Stimulated activated memory B cell treated with anti-CD40 and anti-IgM and Interleukin-4, amounts not matched to agents 10 μg/mL and 1 μg/mL and 100 μg/mL, for 72 hours (primary cell): ENCODE measurements at places on chromosomes 3 and 15.

GRCh38 chr15:97162805-97163495, 797.6 kb upstream of the ARRDC4 start:
- no peak for ATAC-seq

GRCh38 chr15:82802497-82802896, 3.4 kb downstream of the FSD2 start:
- ATAC-seq: no peak

- ATAC-seq: no peak
Observed at GRCh38 chr3:43030162-43030935, 51.2 kb downstream of the GASK1A start.

DNA sequence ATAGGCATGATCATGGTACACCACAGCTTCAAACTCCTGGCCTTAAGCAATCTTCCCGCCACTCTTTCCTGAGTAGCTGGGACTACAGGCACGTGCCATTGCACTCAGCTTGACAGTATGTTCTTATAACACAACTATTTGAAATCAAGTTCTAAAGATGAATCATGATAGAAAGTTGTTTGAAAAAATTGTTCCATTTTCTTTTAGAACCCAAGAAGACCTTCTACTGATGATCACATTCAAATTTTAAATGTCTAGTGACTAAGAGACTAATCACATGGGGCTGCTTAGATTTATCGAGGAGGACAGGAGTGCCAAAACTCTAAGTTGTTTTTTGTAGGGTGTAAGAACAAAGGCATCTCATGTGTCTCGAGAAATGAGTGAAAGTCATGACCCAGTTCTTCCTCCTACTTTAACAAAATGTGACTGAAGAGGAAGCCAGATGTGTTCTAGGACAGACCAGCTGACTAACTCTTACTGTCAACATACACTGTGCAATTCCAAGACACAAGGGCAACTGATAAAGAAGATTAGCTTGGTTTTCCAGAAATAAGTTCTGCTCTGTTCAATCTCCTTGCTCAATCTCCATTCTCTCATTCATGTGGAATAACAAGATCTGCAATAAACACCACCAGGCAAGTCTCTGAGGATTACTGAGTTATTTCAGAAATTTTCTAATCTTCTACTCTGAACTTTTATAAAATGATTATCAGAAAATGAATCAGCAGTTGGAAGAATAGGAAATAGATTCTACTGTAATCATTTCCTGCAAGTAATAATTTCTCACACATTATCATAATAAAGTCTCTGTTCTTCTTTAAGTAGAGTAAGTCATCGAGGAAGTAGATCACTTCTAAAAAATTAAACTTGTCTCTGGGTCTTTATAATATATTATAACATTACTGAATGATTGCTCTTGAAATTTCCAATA, 122.6 kb upstream of the CCNL1 start:
- no peak for ATAC-seq

DNA sequence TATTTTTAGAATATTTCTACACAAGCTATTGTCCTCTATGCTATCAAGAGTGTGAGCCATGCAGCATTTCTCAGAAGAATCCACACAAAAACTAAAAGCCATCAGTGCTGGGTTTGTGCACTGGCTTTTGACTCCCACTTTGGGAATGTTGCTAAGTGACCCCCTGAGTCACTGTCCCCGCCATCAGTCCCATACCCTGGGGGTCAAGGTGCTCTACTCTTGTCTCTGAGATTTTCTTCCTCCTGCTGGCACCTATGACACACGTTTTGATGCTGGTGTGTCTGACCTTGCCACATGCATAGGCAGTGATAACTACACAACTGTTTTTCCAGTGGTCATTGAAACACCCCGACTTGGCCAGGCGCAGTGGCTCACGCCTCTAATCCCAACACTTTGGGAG, 19.8 kb downstream of the CMTM7 start:
- no peak for ATAC-seq

- no peak for ATAC-seq
Observed at GRCh38 chr15:74809956-74810355, 2.7 kb upstream of the LMAN1L start.

DNA sequence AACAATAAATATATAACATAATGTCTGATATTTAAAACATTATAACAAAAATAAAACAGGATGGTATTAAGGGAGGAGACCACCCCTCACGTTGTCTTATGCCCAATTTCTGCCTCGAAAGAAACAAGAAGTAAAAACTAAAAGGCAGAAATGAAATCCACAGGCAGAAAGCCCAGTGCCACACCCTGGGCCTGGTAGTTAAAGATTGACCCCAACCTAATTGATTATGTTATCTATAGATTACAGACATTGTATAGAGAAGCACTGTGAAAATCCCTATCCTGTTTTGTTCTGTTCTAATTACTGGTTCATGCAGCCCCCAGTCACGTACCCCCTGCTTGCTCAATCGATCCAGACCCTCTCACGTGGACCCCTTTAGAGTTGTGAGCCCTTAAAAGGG, 22.3 kb upstream of the ACP3 start:
- ATAC-seq: no peak

- ATAC-seq: no peak
Observed at GRCh38 chr3:52052831-52053306, 3.5 kb downstream of the DUSP7 start.

DNA sequence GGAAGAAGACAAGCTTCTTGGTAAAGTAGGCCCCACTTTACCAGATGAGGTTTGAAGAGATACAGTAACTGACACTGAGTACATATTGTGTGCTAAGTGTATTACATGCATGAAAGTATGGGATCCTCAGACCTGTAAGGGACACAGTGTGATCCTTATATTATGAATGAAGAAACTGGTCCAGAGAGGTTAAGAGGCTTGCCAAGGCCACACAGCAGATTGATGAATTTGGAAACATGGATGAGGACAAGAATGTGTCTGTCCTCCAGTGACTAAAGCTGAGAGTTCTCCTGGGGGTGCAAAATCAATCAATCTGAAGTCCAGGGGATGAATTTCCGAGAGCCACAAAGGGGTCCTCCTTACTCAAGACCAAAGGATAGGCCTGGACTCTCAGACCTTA, 31.4 kb upstream of the MRPS22 start:
- ATAC-seq: no peak

GRCh38 chr15:80604583-80605575, 90.2 kb upstream of the ABHD17C start:
- ATAC-seq: no peak

DNA sequence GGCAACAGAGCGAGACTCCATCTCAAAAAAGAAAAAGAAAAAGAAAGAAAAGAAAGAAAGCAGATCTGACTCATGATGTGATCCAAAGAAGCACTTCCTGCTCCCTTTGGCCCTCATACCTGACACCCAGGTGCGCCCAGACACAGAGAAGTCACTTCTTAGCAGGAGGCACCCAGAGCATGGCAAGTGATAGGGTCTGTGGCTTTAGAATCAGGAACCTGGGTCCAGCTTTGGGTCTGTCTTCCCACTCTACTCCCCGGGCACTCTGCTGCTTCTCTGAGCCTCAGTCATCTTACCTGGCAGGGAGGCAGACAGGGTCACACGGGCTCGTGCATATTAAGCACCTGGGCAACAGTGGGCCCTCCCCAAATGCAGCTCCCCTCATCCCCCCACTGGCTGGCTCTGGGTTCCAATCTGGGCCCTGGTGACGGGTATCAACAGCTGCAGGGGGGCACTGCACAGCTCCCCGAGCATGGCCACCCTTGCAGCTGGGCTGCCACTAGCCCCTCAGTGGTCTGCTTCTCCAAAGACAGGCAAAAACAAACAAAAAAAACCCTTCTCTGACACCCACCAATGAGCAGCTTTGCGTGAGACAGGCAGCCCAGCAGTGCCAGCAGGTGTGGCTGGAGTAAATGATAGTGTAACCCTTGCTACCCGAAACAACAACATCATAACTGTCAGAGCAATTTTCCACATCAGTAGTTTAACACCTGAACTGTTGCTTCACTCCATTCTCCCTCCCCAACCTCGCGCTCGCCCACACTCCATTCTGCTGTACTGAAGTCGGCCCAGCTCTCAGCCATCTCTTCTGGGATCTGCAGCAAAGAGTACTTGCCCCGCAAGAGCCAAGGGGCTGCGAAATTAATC, 99.8 kb downstream of the MEGF11 start:
- ATAC-seq: peak; percentile 86

DNA sequence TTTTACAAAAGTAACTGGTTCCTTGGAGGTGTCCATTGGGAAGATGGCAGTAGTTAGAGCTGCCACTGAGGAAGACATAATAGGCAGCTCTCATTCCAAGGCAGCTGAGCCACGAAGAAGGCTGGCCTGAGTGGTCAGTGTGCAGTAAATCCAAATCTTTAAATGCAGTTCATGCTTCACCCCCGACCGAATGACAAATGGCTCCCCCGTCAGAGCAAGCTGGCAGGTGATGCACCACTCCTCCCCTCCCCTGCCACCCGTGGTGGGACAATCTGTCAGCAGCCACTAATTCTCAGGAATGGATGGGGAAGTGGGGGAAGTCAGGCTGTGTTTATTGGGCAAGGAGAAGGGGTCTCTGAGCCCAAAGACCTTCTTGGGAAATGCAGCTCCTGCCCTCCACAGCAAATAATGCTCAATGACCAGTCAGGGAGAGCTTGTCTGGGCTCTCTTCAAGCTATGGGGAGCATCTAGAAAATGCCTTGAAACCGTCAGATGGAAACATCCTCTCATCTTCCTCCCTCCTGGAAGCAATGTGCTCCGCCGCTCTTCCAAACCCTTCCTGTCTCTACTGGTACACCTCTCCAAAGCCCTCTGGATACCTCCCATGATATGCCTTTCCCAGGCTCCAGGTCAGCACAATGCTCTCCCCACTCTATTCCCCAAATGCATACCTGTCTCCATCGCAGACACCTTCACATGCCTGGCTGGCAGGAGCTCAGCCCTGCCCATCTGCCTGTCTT, 65.4 kb downstream of the LIPC start:
- ATAC-seq: no peak

GRCh38 chr3:87121856-87122255, 105.3 kb upstream of the CHMP2B start:
- ATAC-seq: no peak

GRCh38 chr15:51853998-51854397, 24.5 kb downstream of the TMOD3 start:
- no peak for ATAC-seq

GRCh38 chr3:81951636-81952035, 190.2 kb upstream of the GBE1 start:
- ATAC-seq: no peak

GRCh38 chr15:64763874-64764273, 11.5 kb downstream of the RBPMS2 start:
- ATAC-seq: peak; percentile 64

DNA sequence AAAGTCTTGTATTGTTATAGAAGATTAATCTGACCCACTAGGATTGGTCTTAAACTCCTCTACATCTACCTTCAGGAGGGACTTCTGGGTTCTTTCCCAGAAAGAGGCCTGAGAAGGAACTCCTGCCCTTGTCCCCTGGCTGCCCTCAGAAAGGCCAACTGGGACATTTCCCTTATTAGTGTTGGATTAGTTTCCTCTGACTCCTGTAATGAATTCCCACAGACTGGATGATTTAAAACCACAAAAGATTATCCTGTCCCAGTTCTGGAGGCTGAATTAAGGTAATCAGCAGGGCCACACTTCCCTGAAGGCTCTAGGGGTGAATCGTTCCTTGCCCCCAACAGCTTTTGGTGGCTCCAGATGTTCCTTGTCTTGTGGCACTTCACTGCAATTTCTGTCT, 102.8 kb upstream of the NMNAT3 start:
- no peak for ATAC-seq

GRCh38 chr15:40762919-40763800, 708 bp upstream of the GCHFR start:
- peak; percentile 28 for ATAC-seq

DNA sequence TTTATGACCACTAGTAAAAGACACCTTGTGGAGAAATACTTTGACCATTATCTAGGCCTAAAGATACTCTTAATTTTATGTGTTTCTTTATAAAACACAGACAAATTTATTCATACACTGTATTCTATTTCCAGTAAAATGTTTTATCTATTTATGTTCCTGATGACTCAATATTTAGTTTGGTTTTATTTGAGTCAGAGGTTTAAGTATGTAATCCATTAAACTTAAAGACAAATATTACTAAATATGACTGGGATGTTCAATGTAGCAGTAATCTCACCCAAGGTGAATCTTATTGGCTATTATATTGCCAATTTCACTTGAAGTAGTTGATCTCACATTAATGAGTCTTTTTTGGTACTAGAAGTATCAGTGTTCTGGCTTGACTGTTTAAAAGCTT, 799.7 kb downstream of the CADM2 start:
- ATAC-seq: no peak

GRCh38 chr3:129633751-129634481, 27.4 kb upstream of the PLXND1 start:
- ATAC-seq: no peak
